ENCODE measurements at places on chromosomes 3 and 15.
A peak's percentile ranks its signal among the peaks of the same experiment; 100 is the strongest.

DNA sequence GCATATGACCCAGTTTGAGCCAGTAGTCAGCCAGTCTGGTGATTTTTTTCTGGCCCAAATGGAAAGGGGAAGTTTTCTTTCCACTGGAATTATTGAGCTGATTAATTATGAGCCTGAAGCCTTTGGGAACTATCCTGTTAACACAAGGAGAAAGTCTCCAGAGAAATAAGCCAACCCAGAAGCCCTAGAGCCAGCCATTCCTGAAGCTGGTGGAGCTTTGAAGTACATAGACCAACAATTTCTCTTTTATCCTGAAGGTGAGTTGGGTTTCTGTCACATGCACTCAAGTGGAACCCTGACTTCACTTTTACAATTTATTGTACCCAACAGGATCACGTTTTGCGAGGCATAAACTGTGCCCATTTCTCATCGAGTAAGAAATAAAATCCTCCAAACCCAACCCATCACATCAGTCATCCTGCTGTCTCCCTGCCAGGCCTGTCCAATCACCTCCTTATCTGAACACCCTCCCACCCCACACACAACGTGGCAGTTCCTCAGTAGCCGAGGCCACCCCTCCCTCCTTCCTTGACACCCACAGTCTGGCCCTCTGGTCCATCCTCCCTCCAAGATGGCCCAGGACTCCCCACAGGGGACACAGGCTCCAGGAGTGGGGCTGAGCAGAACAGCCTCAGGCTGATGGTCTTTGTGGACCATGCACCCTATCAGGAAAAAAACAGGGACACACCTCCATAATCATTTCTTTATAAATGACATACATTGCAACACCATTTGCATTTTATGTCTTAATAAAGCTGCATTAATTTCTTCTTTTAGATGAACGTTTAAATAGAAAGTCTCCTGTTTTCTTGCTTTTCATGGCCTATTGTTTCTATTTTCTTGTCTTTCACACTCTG, 55.7 kb upstream of the GATA2 start:
- no peak for DNase-seq

GRCh38 chr3:14152233-14152962, 26.0 kb downstream of the XPC start:
- no peak for DNase-seq

GRCh38 chr15:98946301-98947255, 61.0 kb downstream of the PGPEP1L start:
- DNase-seq, result no peak

DNA sequence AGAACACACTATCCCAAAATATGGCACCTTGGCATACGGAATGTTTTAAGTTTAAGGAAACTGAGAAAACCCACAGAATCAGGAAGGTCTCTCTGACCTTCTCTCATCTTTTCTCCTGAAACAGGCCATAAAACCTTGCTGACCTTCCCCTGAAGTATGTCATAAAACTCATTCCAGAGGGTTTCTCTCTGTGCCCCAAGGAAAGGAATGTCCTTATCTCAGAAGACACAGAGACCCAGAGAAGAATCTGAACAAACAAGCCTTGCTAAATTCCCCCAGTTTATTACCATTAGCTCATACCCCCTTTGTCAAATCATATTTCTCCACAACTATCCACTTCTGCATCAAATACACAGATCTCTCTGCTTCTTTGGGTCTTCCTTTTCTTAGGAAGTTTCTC, 603.1 kb downstream of the MCTP2 start:
- no peak for DNase-seq

- peak; percentile 10 for DNase-seq
These were observed 43.6 kb downstream of the ROBO1 start for GRCh38 chr3:79724206-79724605.

DNA sequence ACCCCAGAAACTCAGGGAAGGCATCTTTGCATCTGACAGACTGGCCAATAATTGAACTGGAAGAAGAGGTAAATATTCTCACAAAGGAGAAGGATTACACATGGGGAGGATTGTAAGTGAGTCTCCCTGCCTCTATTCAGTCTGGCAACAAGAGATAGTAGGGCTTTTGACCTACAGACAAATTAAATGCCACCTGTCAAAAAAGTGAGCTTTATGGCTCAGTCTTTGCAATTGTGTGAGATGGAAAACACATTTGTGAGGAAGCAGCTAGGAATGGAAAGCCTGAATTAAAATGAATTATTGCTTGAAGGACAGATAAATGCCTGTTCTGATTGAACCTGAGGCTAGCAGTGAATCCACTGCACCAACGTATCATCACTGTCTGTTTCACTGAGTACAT, 173.3 kb upstream of the GOLIM4 start:
- DNase-seq, result no peak
